Right forelimb (tissue), 1 donor: ENCODE measurements at places on chromosomes 6 and 20.

DNA sequence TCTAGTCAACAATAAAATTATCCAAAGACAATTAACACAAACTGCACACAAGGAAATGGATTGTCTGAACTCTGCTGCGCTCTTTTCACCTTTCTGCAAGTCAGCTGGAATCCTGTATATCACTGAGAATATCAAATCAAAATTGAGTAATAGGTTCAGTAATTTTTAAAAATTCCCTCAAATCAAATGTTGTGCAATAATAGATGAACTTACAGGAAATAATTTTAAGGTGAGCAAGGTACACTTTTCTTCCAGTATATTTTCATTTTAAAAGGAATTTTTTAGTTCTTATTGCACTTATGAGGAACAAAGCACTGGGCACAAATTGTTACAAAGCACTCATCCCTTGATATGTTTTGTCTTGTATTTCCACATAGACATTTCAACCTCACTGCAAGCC is 1.2 kb downstream of the SAYSD1 start:
- no peak for DNase-seq

DNA sequence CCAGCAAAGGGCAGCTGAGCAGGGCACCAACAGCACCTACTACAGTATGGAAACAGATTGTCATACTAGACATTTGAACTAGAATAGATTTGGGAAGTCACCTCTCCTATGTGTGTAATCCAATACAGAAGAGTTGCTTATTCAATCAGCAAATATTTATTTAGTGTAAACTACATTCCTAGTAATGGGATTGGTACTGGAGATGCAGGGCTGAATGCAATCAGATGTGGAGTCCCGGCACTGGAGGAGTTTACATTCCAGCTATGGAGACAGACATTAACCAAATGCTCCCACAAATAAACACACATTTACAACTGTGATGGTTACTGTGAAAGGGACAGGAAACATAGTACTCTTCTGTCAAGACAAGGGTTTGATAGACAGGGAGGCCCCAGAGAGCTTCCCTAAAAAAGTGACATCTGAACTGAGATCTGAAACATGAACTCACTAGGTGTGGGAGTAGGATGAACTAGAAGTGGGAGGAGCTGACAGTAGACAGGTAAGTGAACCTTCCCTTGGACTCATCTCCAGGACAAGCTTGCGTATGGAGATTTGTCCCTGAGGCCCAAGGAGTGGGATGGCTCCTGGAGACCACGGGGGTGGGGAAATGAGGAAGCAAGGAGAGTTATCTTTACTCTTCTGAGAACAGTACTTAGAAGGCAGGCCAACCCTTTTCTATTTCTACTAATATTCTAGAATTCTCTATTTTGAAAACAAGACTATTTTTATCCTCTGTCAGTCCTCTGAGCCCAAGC is 420.5 kb downstream of the MAFB start:
- no peak for DNase-seq

GRCh38 chr6:44456070-44456965 is 68.8 kb downstream of the CDC5L start:
- DNase-seq: no peak

DNA sequence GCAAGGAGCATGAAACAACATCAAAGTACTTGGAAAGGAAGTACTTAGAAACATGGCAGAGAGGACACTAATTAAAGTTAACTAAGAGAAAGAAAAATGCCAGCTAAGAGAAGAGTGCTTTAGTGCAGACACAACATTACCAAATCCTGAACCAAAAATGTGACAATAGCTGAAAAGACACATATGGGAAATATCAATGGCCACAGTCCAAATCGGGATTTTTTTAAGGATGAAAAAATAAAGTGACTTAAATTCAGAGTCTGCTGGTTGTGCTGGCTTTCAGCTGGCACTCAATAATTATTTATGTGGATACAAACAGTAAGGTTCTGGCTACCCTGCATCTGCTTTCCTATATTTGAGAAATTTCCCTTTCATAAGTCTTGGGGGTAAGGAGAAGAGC is 12.6 kb upstream of the DST start:
- no peak for DNase-seq

GRCh38 chr6:1153696-1154245 is 158.1 kb upstream of the FOXQ1 start:
- DNase-seq: no peak

DNA sequence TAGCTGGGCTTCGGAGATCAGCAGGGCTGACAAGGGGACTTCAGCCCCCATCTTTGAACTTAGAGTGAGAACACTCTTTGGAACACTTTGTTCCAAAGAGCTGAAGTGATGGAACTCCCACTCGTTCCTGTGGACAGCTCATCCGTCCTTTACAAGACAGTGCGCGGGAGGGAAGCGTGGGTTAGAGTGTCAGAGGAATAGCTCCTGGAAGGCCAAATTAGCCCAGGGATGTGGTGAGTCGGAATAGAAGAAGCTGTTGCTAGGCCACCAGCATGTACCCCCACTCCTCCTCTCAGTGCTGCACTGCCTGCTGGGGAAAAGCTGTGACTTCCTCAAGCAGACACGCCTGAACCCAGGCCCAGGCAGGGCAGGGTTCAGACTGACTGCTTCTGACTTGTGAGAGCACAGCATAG is 1.7 kb downstream of the SDCBP2 start:
- DNase-seq: no peak

- DNase-seq: no peak
Observed at GRCh38 chr20:41537865-41538264, 80.3 kb downstream of the CHD6 start.

GRCh38 chr20:50376888-50377459 is 133.2 kb upstream of the PTPN1 start:
- no peak for DNase-seq

GRCh38 chr6:158338311-158339112 is 26.2 kb downstream of the TULP4 start:
- no peak for DNase-seq

- DNase-seq: no peak
Observed at GRCh38 chr6:135503703-135504475, 6.3 kb upstream of the AHI1 start.

GRCh38 chr6:90086517-90086916 is 192.2 kb downstream of the GJA10 start:
- no peak for DNase-seq

DNA sequence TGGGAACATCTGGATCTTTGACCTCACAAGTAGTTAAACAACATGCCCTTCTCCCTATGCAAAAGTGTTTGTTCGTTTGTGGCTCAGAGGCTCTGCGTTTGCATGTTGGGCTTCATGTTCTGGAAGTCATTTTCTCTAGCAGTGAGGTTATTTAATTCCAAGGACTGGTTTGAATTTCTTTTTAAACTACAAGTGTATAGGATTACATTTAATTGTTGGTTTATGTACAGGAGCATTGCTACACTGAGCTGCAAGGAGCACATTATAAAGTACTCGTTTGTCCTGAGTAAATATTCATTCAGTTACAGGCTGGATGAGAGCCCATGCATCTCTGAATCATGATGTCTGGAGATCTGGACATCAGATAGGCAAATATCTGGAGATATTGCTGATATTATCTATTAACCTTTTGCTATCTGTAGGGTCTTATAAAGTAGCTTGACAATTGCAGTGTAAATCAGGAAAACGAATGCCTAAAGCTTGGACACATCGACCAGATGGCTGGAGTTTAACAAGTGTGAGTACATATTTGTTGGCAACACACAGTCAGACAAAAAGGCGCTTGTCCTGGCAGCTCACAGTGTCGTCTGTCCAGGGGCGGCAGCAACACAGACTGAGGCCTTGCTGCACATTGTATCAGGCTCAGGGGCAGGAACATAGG is 84.6 kb downstream of the PDE7B start:
- no peak for DNase-seq

DNA sequence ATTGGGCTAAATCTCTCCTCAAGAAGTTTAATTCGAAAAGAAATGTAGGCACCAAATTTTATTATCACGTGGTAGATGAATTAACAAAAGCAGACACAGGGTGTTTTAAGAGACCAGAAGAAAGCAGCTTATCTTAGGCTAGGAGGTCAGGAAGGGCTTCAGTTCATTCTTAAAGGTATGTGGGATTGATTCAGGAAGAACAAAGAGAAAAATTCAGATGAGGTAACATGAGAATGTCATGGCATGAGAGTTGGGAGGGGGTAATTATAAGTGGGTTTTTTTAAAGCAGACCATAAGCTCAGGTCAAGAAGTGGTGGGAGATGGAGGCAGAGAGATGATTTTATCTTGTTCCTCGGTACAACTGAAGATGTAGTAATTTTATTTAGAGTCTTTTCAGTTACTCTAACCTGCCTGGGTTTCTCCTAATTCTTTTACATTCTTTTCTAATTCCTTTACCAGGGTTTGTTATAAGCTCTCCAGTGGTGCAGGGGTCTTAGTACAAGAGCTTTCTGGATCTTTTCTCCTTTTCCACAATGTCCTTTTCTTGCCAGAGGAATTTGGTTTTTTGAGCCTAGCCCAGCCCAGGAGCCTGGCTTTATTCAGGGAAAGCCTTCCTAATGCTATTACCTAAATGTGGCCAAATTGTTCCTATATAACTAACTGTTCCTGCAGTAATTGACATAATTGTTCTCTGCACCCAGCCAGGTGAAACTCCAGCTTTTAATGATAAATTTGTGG is 474.1 kb upstream of the BTBD3 start:
- DNase-seq: no peak

GRCh38 chr6:118606268-118606667 is 45.1 kb downstream of the CEP85L start:
- DNase-seq: no peak

GRCh38 chr20:62787321-62787720 is 9.0 kb upstream of the MRGBP start:
- no peak for DNase-seq

DNA sequence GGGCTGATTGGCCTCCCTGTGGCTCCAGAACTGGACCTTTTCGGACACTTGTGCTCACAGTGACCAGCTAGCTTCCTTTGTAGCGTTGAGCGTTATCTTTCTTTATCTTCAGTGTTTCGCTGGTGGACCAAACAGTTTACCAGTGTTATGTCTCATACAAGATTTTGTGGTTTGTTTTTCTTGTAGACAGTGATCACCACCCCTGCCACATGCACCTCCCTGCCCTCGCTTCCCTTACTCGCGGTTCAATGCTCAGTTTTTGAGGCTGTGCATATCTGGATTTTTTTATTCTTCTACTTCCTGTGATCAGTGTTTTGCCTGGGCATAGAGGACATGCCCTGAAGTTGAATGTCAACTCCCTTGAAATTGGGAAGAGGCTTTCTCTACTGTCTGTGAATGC is 16.4 kb downstream of the MYT1 start:
- no peak for DNase-seq

- DNase-seq: no peak
Observed at GRCh38 chr20:6818033-6818808, 50.7 kb downstream of the BMP2 start.

GRCh38 chr6:17001188-17001587 is 100.7 kb upstream of the STMND1 start:
- no peak for DNase-seq
